ENCODE measurements at places on chromosomes 2 and 18.

DNA sequence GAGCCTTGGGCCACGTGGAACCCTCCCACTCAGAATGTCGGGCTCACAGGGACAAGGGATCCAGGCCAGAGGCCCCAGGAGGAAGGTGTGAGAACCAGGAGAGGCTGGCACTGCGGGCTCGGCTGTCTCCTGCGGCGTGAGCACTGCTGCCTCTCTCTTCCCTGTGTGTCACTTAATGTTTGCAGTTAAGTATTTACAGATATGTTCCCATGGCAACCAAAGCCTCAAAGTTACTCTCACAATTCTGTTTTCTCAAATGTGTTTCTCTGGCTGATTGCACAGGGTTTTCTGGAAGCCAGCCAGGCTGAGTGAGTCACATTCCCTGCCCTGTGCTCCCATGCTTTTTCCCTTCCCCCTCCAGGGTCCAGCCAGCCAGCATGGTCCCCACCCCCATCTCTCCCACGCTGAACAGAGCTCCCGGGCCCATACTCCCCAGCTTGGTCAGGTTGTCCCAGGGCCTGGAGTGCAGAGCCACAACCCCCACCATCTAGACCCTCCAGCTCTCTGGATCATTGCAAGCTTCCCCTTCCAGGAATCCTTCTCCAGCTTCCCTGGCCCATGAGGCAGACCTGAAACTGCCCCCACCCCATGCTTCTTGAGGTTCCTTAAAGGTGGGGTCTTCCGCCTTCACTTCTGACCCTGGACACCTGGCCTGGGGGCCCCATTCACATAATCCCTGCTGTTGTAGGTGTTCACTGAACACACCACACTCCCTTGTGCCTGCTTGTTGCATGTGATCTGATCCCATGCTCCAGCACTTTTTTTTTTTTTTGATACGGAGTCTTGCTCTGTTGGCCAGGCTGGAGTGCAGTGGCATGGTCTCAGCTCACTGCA is 265.9 kb downstream of the CELF4 start:
- peak; percentile 81 for DNase-seq

GRCh38 chr2:168773719-168774521 is 28.5 kb upstream of the NOSTRIN start:
- DNase-seq = no peak

GRCh38 chr2:150403457-150403856 is 84.0 kb downstream of the RND3 start:
- DNase-seq = no peak

DNA sequence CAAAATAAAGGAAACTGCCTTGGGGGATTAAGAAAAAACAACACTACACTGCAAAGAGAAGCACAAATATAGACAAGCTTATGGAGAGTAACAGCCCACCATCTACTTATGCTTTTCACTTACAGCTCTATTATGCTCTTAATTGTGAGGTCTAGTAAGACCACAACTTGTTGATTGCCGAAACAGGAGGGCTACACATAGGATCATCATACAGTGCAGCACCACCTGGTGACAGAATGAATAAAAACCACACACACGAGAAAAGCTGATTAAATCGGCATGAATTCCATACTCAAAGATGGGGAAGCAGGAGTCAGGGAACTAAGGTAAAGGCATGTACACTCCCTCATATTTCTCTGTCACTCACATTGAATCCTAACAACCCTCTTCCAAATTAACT is 259.2 kb downstream of the IKZF2 start:
- DNase-seq = no peak

- no peak for DNase-seq
Measured at GRCh38 chr2:101113441-101114267, 37.5 kb downstream of the TBC1D8 start.
